ENCODE measurements at places on chromosomes 6 and 20. TPM values are rescaled to one million over a fixed set of nuclear protein-coding genes. Genes with fewer than 3 reads are reported as not detected.

The ZDHHC14 gene
- polyA plus RNA-seq, result 46.8 TPM

The NNAT gene
- polyA plus RNA-seq, result 1,265 TPM

The PXDC1 gene
- 30.7 TPM for polyA plus RNA-seq

The EPHA7 gene
- polyA plus RNA-seq, result 16.3 TPM

DNA sequence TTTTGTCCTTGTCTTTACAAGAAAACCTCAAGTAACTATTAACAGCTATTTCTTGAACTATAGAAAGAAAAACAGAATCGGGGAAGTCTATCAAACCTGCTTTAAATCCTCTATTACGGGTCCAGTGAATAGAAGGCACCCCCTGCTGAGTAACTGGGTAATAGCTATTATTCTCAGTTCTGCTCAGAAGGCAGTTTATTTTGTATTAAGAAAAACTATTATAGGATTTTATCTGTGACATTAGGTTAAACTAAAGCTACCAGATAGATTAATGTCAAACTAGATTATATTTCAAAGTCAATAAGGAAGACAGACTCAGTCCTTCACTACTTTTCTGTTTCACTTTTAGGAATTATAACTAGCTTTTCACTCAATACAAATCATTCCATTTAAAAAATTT lies 93.7 kb downstream of the DST start:
- DNase-seq, result no peak
- H3K4me1 ChIP-seq, result peaks cover 3% of the 10 kb centered on the region
- no peaks in the 10 kb centered on the region for H3K36me3 ChIP-seq

DNA sequence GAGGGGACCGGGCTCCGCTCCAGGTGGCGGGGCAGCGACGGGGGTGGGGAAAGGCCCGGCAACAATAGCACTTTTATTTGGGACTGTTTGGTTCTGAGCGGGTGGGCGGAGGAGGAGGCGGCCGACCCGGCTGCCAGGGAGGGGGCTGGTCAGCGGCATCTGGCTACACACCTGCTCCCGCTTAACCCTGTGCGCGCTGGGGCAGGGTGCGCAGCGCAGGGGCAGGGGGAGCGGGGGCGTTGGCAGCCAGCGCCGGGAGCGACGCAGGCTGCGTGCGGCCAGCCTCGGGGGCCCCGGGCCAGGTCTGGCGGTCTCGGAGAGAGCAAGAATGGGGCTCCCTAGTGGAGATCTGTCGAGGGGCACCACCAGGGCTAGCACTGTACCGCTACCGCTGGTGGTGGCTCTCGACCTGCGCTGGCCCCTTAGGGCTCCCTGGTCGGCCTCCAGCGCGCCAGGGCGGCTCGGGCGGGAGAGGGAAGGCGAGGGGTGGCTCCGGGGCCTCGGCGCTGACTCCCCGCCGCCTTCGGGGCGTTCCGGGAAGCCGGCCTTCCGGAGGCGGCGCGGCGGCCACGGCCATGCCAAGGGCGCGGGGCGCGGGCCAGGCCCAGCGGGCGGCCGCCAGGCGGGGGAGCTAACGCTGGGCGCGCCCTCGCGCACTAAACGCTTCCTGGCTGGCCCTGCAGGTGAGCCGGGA lies 92.4 kb downstream of the NCR2 start:
- peaks cover 66% of the 10 kb centered on the region for H3K27me3 ChIP-seq
- DNase-seq, result no peak

GRCh38 chr6:31438677-31439076 lies 35.3 kb downstream of the MICA start:
- H3K4me3 ChIP-seq, result no peak overlapping the region
- no peak overlapping the region for H3K27ac ChIP-seq
- peaks cover 4% of the 10 kb centered on the region for H3K27me3 ChIP-seq

- DNase-seq, result no peak
- no peak overlapping the region for H3K4me3 ChIP-seq
- H3K27me3 ChIP-seq, result no peaks in the 10 kb centered on the region
- H3K36me3 ChIP-seq, result peaks cover 56% of the 10 kb centered on the region
- H3K4me1 ChIP-seq, result peaks cover 75% of the 10 kb centered on the region
- no peak overlapping the region for H3K27ac ChIP-seq
Observed at GRCh38 chr6:15507746-15508145, 155.1 kb downstream of the DTNBP1 start.

DNA sequence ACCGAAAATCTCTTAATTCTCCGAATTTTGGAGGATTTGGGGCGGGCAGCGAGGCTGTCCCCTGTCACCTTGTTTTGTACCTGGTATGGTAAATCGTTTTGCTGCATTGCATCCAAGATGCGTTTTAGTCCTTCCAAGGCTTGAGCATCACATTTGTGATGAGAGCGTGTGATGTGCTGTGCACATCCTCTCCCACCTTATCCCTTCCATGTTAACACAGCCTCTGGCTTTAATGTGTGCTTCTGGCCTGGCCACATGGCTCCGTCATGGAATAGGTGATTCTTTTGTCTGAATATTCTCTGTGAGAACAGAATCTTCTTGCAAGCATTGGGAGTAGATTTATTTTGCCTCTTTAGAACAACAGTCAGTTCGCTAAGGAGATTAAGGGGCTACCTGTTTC lies 763 bp downstream of the TMEM14A start:
- H3K36me3 ChIP-seq, result peaks cover 3% of the 10 kb centered on the region
- H3K4me1 ChIP-seq, result peaks cover 15% of the 10 kb centered on the region
- peak overlapping the region; percentile 87 for H3K4me3 ChIP-seq
- peak overlapping the region; percentile 54 for H3K27ac ChIP-seq
- no peak for DNase-seq
- no peaks in the 10 kb centered on the region for H3K27me3 ChIP-seq

DNA sequence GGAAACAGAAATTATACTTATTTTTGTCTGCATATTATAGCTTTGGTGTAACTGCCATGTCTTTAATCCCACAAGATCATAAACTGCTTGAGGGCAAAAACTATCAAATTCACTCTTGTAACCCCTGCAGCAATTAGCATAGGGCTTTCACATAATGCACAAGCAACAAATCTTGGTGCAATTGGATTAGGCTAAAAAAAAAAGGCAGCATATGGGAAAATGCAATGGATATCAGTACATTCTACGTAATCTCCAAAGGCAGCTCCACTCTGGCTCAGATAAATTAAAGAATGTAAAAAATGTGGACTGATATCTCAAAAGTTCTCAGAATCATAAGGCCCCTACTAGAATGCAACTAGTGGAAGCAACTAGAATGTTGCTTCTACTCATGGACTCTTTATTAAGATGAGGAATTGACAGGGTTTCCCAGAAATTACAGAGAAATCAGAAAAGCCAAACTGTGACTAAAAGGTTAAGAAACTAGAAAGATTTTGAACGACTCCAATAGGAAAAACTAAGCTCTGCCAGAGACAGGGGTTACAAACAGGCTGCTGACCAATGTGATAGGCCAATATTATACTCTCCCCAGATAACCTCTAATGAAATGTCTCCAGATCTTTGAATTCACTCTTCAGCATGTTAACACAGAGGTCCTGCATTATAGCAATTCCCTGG lies 55.0 kb downstream of the FILIP1 start:
- H3K4me1 ChIP-seq, result no peaks in the 10 kb centered on the region
- no peaks in the 10 kb centered on the region for H3K27me3 ChIP-seq
- no peak overlapping the region for H3K27ac ChIP-seq

GRCh38 chr6:168265827-168266815 lies 53.5 kb downstream of the DACT2 start:
- no peak for DNase-seq
- no peaks in the 10 kb centered on the region for H3K36me3 ChIP-seq
- H3K4me1 ChIP-seq, result no peaks in the 10 kb centered on the region
- H3K27ac ChIP-seq, result no peak overlapping the region
- no peaks in the 10 kb centered on the region for H3K27me3 ChIP-seq

GRCh38 chr20:57618091-57618763 lies 2.0 kb downstream of the ZBP1 start:
- H3K27ac ChIP-seq, result no peak overlapping the region
- no peak for DNase-seq
- no peak overlapping the region for H3K4me3 ChIP-seq
- no peaks in the 10 kb centered on the region for H3K36me3 ChIP-seq
- H3K4me1 ChIP-seq, result no peaks in the 10 kb centered on the region
- no peaks in the 10 kb centered on the region for H3K27me3 ChIP-seq

DNA sequence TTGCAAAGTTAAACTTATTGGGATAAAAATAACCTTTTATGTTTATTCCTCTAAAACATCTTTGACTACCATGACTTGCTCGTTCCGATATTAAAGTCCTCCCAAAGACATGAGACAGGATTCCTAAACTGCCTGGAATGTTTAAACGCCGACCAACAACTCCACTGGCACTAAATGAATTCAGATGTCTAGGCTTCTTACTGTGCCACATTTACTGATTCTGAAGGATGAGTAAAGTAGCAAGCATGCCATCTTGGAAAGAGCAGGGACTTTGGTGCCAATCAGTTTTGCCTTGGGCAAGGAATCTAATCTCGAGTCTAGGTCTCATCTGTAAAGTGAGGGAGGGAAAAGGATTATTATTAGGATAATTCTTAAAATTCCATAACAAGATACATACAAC lies 25.3 kb downstream of the MBOAT1 start:
- no peaks in the 10 kb centered on the region for H3K36me3 ChIP-seq
- no peaks in the 10 kb centered on the region for H3K27me3 ChIP-seq
- no peaks in the 10 kb centered on the region for H3K4me1 ChIP-seq
- H3K27ac ChIP-seq, result no peak overlapping the region
- DNase-seq, result no peak

- no peak for DNase-seq
- H3K27me3 ChIP-seq, result no peaks in the 10 kb centered on the region
- peaks cover 47% of the 10 kb centered on the region for H3K36me3 ChIP-seq
Observed at GRCh38 chr20:33377366-33377765, 24.0 kb downstream of the CDK5RAP1 start.

DNA sequence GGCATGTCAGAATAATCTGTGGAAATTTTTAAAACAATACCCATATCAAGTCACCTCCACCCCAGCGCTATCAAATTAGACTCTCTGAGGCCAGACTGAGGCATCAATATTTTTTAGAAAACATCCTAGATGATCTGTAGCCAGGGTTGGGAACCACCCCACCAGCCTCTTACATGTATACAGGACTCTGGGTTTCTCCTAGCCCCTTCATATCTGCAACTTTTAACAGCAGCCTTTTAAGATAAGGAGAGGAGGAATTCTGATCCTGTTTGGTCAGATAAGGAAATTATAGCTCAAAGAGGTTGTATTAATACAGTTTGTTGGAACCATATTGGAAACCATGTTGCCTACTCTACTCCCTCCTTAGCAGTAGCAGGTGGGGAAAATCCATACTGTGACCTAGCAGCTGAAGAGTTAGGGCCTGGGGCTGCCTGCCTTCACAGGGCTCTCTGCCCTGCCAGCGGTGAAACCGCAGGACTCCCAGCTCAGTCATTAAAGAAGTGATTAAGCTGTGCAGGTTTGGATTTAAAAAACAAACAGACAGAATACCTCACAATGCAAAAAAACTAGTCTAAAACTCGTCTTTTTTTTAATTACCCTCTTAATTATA lies 30.0 kb downstream of the BRPF3 start:
- no peak overlapping the region for H3K4me3 ChIP-seq
- DNase-seq, result no peak
- H3K27me3 ChIP-seq, result no peaks in the 10 kb centered on the region
- H3K27ac ChIP-seq, result no peak overlapping the region

DNA sequence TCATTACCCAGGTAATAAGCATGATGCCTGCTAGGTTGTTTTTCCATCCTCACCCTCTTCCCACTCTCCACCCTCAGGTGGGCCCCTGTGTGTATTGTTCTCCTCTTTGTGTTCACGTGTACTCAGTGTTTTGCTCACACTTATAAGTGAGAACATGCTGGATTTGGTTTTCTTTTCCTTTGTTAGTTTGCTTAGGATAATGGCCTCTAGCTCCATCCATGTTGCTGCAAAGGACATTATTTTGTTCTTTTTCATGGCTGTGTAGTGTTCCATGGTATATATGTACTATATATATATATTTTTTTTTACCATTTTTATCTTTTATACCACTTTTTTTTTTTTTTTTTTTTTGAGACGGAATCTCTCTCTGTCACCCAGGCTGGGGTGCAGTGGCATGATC lies 71.9 kb downstream of the RSPH3 start:
- H3K27ac ChIP-seq, result no peak overlapping the region
- no peak overlapping the region for H3K4me3 ChIP-seq
- H3K4me1 ChIP-seq, result peaks cover 5% of the 10 kb centered on the region

- H3K4me1 ChIP-seq, result peaks cover 28% of the 10 kb centered on the region
- H3K27me3 ChIP-seq, result no peaks in the 10 kb centered on the region
- peaks cover 47% of the 10 kb centered on the region for H3K36me3 ChIP-seq
- no peak overlapping the region for H3K27ac ChIP-seq
- no peak for DNase-seq
- H3K4me3 ChIP-seq, result no peak overlapping the region
Observed at GRCh38 chr6:31859923-31860322, 2.7 kb downstream of the NEU1 start.

DNA sequence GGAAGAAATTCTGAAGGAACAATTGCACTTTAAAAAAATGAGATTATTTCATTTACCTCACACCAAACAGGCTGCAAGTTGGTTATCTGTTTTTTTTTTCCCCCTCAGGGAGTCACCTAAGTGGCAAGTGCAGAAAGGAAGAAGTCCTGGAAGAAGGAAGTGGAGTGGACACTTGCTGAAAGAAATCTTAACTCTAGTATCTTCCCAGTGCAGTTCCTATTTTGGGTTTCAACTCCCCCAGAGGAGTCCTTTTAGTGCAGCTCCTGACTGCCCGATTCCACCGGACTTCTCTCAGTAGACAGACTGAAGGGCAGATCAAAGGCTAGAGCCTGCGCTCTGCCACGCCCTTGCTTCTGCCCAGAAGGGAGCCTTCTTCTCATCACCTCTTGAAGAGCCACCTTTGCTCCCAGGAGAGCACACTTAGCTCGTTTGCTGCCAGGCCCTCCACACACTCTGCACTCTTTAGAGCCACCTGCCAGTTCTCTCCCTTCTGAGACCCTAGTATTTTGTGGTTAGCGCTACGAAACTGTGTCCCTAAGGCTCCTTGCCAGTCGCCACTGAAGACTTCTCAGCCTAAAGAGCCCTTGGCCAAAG lies 4.9 kb downstream of the MTCL3 start:
- peaks cover 1% of the 10 kb centered on the region for H3K27me3 ChIP-seq
- H3K36me3 ChIP-seq, result peaks cover 8% of the 10 kb centered on the region
- H3K4me1 ChIP-seq, result peaks cover 13% of the 10 kb centered on the region
- DNase-seq, result no peak
- H3K4me3 ChIP-seq, result peak overlapping the region; percentile 75
